ENCODE measurements at places on chromosomes 7 and 10. TPM values are rescaled to one million over a fixed set of nuclear protein-coding genes. Genes with fewer than 3 reads are reported as not detected.
A peak's percentile ranks its signal among the peaks of the same experiment; 100 is the strongest.

DNA sequence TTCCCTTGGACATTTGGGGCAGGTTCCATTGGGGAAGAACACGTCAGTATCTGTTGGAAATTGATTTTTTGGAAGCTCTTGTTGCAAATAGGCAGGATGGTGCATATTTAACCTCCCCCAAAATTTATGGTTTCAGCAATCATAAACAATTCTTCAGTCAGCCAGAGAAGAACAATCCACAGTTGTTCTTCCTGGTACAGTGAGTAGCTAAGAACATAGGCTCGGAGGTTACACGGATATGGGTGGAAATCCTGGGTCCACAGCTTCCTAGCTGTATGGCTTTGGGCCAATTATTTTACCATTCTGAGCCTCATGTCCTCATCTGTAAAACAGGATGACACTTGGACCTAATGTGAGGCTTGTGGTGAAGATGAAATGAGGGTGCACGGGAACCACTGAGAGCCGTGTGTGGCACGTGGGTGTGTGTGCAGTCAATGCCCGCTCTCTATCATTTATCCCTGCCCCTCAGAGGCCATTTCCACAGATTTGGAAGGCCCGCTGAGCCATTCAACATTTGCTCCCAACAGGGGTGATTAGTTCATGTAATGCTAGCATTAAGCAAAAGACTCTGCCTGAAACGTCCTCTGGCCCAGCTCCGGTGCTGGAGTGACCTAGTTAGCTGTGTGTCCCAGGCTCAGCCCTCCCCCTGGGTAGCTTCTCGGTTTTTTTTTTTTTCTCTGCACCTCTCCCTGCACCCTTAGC, 9.7 kb downstream of the CAMK1D start:
- DNase-seq, result no peak

DNA sequence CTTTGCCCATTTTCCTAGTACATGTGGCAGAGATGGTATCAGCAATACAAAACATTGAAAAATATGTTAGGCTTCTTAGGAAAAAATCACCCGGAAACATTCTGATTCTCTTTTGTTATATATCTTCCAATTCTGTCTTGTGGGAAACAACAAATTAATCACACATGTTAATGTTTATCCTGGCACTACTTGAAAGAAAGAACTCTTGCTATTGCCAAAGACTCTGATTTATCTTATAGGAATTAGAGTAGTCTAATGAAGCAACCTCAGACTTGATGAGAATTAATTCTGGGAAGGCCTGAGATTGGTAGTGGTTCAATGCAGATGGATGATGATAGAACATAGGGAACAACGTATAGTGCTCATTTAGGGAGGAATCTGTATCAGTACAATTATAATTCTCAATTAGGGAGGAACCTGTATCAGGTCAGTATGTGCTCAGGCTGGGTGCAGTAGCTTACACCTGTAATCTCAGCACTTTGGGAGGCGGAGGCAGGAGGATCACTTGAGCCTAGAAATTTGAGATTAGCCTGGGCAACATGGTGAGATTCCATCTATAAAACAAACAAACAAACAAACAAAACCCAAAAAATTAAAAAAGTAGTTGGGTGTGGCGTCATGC, 50.7 kb downstream of the TAS2R16 start:
- no peak for DNase-seq

DNA sequence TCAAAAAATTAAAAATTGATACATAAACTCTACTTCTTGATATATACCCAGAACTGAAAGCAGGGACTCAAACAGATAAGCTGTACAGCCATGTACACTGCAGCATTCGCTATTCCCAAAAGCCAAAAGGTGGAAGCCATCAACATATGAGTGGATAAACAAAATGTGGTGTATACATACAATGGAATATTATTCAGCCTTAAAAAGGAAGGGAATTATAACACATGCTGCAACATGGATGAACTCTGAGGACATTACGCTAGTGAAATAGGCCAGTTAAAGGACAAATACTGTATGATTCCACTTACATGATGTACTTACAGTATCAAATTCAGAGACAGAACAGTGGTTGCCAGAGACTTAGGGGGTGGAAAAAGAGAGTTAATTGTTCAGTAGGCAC, 8.1 kb downstream of the TMEM209 start:
- no peak for DNase-seq

GRCh38 chr10:120005207-120006201, 113.0 kb downstream of the SEC23IP start:
- DNase-seq, result no peak

DNA sequence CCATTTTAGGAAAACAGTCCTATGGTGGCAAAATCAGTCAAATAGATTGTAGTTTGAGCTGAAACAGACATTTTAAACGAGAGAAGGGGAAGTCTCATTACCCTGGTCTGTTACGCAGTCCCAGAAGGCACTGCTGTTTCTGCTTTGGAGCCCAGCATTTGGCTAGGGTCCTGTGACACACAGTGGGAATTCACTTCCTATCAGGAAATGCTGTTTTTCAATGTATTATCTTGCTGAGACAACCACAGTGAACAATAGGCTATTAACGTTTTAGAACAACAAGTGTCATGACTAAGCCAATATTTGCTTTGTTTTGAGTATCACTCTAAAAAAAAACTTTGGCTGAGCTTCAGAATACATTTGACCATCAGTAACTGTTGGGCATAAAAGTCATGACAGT, 74.1 kb downstream of the ADD3 start:
- DNase-seq, result peak; percentile 62

The DENND11 gene
- 9.1 TPM for total RNA-seq

DNA sequence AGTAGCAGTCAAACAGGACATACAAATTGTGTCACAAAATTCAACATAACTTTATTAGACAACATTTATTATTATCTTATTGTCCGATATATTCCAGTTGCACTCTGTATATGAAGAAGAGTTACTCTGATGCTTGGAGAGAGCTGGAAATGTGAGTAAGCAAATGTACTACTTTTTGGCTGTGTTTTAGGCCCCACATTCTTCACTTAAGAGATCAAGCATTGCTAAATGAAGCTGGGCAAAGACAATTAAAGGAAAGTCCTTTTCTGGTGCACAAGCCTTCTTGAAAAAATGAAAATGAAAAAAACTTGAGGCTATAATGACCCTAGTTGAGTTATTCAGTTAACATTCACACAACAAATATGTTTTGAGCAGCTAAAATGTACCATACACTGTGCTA, 26.1 kb downstream of the MYPN start:
- no peak for DNase-seq

GRCh38 chr10:47370015-47370767, 13.9 kb downstream of the ZNF488 start:
- no peak for DNase-seq

The NUTM2B gene
- total RNA-seq, result 1.0 TPM

GRCh38 chr7:90530263-90530662, 60.8 kb downstream of the PTTG1IP2 start:
- DNase-seq, result no peak

The CALN1 gene
- total RNA-seq, result not detected

GRCh38 chr10:78341953-78342614, 308.4 kb downstream of the RPS24 start:
- no peak for DNase-seq

DNA sequence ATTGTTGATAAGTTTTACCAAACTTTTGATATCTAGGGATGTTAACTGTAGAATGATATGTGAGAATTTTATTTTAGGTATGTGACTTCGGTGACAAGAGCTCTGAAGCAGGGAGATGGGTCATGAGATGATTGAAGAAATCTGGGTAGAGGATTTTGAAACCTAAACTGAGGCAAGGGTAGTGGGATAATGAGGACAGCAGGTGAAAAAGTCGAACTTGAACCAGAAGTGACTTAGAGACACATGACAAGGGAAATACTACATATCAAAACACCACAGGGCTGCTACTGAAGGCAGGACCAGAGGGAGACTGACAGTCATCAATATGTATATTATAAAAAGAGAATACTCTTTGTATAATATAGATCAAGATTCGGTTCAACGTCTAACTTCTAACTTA, 113.2 kb downstream of the WDFY4 start:
- no peak for DNase-seq

GRCh38 chr7:105703207-105703930, 122.1 kb upstream of the EFCAB10 start:
- no peak for DNase-seq

GRCh38 chr7:8382004-8382730, 51.2 kb upstream of the NXPH1 start:
- DNase-seq, result no peak

- no peak for DNase-seq
These were observed 607.6 kb upstream of the DPP6 start for GRCh38 chr7:153444641-153445040.

GRCh38 chr7:29610086-29610485, 46.5 kb downstream of the PRR15 start:
- DNase-seq, result no peak

DNA sequence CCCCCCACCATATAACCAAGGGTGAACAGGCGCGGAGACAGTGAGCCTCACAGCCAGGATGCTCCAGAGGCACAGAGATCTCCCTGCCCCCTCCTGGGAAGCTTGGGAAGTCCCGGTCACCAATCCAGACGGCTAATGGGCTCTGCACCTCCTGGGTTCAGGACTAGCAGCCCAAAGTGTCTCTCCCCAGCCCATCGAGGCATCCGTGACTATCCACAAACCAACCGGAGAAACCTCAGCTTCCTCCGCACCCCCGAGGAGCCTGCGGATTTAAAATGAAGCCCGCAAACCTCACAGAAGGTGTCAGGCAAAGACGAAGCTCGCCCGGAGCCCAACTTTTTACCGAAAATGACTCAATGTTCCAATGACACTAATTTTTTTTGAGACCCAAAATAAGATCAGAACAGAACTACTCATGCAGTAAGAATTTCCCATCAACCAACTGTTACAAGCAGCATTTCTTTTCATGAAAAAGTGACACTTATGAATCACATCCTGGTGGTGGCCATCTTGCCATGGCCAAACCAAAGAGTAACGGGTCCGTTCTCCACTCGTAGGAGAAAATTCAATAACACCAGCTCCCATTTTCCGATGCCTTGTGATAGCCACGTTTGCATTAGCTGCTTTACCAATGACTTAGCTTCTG, 6.0 kb downstream of the PDGFA start:
- no peak for DNase-seq

DNA sequence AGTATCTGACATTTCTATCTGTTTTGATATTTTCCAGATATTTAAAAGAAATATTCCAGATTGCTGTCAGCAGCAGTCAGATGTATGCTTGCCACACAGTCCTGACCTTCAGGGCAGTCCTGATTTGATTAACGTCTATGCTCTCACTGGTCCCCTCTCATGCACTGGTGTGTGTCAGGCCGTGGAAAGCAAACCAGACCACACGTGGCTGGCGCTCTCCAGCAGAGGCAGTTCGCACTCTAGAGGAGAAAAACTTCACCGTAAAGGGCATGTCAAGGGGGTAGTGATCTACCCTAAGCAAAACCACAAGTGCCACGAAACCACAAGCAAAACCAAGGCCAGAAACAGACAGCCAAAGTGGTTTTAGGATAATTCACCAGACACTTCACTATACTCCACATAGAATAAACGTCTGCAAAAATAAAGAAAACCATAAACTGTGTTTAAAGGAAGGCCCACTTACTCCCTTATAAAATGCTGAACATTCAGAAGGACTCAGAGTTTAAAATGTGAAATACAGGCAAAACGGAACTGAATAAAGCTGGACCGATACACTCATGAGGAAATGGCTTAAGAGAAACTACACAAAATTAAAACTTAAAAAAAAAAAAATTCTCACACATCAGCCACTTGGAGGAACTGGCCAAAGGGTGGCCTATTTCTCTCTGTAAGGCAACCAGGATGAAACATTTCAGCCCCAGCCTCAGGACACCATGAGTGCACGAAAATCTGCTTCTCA, 26.4 kb downstream of the PARP12 start:
- no peak for DNase-seq

- no peak for DNase-seq
These were observed 77.2 kb upstream of the CALCR start for GRCh38 chr7:93651603-93652159.

The C10orf53 gene
- total RNA-seq, result not detected

GRCh38 chr7:83936056-83936708, 258.4 kb downstream of the SEMA3A start:
- DNase-seq, result no peak

DNA sequence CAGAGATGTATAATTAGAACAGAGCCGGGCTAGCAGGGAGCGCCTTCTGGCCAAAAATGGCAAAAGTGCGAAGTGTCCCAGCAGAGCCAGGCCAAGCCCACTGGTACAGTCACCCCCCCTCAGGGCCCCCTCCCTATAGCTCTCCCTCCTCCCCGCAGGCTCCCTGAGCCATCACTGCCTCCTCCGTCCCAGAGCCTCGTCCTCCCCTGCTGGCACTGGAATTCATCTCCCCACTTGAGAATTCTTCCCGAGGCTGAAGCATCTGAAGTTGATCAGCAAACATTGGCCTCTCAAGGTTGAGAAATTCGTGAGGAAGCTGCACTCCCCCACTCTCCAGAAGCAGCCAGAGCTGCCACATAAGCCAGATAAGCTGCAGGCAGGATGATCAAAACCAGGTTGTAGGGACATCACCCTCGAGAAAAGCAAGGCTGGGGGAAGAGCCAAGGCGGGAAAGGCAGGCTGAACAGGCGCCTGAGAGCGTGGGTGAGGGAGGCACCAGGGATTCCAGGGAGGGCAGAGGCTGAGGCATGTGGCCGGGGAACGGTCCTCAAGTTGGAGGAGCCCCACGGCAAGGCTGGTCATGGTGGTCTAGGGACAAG, 23.4 kb downstream of the CAMK2G start:
- DNase-seq, result no peak

The CTBP2 gene
- total RNA-seq, result 31.3 TPM

GRCh38 chr7:22110227-22110839, 164.6 kb upstream of the CDCA7L start:
- no peak for DNase-seq

The DGKI gene
- total RNA-seq, result 1.4 TPM

DNA sequence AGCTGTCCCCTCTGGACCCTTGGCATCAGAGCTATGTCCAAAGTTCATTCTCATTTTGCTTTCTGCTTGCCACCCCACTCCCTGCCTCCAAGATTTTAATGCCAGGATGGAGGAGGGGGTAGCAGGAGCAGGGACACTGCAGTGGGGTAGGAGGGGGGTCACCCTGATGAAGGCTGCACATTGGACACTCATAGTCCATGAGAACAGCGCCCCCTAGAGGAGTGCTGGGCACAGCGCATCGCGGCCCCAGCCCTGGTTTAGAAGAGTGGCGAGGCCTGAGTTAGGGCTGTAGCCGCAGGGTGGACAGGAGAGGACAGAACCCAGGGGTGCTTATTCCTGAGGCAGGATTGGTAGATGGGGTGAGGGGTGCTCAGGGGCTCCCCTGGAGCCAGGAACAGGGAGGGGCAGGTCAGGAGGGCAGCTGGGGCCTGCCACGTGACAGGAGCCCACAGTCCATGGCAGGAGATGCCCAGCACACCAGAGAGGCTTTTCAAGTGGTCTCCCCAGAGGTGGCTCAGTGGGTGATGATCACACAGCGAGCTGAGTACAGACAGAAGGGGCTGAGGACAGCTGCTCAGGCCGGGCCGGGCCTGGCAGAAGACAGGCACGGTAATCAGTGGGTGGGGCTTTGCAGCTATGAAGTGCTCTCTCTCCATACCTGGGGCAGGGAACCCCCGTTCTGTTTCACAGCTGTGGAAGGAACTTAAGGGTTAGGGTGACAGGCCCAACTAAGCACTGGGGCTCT, 71.4 kb downstream of the NEURL1 start:
- DNase-seq, result no peak

The PAX4 gene
- total RNA-seq, result not detected

The SPRN gene
- total RNA-seq, result not detected
